Non-pigmented ciliary epithelial cell (primary cell): ENCODE measurements at places on chromosomes 6 and 20.
A peak's percentile ranks its signal among the peaks of the same experiment; 100 is the strongest.

GRCh38 chr20:46349742-46350056 is 41.4 kb upstream of the CDH22 start:
- DNase-seq = no peak

- DNase-seq = no peak
These were observed 170.9 kb downstream of the KLHL32 start for GRCh38 chr6:97095311-97095850.

DNA sequence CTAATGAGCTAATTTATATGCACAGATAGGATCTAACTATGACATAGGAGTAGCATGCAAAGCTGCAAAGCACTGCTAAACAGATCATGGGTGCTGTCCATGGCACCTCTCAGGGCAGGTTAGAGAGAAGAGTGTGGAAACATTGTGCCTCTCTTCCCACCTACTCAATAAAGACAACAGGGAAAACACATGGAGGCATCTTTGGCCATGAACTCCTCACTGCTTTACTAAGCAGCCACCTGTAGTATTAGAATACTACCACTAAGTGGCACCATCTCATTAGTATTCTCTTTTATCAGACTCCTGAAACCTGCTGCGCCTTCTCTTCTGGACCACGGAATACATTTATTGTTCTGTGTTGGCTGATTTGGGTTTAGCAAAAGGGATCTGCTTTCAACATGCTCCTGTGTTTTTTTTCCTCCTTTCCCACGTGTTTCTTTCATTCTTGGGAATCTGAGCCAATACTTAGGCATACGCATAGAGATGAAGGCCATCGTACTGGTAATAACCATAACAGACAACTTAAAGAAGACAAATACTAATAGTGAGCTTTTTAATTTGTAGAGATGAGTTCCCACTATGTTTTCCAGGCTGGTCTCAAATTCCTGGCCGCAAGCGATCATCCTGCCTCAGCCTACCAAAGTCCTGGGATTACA is 9.4 kb upstream of the HDDC2 start:
- no peak for DNase-seq

DNA sequence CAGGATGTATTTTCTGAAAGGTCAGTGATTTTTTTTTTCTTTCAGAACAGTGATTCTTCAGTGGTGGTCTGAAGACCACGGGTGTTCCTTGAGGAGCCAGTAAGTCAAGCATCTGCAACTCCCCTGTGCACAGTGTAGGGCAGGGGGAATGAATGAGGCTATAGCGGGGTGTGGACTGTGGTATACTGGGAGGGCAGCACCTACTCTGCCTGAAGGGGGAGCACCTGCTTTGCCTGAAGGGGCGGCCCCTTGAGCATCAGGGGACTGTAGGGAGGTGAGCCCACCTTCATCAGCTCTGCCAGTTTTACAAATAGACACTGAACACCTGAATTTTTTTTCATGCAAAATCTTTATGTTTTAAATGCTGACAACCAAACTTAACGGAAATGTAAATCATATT is 77.5 kb upstream of the RIPOR2 start:
- no peak for DNase-seq

GRCh38 chr6:53192682-53193188 is 44.1 kb upstream of the GCM1 start:
- DNase-seq = no peak

- no peak for DNase-seq
These were observed 19.0 kb upstream of the AVP start for GRCh38 chr20:3103369-3104032.

- no peak for DNase-seq
These were observed 400 bp upstream of the SMAP1 start for GRCh38 chr6:70667256-70667710.

DNA sequence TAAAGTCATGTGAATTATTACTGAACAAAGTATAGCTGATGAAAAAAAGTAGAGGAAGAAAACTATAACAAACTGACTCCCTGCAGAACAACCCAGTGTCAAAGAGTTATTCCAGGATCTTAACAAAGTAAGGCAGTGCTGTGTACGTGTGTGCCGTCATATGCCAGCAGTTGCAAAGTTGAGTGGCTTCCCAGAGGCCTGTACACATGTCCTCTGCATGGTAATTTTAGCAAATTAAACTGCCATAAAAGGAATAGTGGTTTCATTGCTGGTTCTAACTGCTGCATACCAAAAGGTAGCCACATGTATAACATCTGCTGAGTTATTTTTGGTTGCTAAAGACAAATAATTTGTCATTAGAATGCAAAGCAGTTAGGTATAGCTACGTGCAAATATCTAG is 44.8 kb downstream of the RIPOR2 start:
- no peak for DNase-seq

DNA sequence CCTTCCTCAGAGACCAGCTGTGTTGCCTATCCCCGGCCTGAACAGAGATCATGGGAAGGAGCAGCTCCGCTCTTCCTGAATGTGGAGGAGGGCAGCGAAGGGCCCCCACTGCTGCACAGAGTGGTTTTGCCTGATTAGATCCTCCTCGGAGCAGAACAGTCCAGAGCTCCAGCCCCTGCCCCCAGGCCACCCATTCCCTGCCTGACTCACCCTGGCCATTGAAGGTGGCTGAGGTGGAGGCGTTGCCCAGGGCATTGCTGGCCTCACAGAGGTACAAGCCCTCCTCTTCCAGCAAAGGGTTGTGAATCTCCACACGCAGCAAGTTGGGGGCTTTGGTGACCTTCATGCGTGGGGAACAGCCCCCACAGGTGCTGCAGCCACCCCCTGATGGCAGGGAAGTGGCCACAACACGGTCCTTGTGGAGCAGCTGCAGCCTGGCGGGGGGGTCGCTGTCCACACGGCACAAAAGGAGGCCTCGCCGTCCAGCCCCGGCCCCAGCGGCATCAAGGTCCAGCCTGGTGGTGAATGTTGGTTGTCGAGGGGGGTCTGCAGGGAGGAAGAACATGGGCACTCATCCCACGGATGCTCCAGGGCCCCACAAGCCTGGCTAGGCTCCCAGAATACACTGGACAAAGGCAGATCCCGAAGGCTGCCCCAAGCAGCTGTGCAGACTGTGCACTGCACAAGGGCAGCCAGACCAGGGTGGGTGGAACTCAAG is 14.7 kb downstream of the SIGLEC1 start:
- DNase-seq = no peak

- DNase-seq = no peak
These were observed 127.5 kb upstream of the COL21A1 start for GRCh38 chr6:56374841-56375369.

DNA sequence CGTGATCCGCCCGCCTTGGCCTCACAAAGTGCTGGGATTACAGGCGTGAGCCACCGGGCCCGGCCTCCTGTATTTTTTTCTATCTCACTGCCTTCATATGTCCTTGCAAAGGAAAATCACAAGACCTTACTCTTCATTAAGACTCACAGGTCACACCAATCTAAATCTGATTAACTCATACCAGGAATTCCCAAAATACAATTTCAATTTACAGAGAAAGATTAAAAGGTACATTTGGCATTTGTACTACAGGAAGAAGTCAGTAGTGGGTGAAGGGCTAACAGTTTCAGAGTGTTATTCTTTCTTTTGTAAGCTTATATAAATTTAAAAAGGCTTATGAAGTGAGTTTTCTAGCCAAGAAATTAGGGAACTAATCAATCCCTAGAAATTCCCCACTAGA is 87.4 kb downstream of the GPR63 start:
- DNase-seq = no peak

DNA sequence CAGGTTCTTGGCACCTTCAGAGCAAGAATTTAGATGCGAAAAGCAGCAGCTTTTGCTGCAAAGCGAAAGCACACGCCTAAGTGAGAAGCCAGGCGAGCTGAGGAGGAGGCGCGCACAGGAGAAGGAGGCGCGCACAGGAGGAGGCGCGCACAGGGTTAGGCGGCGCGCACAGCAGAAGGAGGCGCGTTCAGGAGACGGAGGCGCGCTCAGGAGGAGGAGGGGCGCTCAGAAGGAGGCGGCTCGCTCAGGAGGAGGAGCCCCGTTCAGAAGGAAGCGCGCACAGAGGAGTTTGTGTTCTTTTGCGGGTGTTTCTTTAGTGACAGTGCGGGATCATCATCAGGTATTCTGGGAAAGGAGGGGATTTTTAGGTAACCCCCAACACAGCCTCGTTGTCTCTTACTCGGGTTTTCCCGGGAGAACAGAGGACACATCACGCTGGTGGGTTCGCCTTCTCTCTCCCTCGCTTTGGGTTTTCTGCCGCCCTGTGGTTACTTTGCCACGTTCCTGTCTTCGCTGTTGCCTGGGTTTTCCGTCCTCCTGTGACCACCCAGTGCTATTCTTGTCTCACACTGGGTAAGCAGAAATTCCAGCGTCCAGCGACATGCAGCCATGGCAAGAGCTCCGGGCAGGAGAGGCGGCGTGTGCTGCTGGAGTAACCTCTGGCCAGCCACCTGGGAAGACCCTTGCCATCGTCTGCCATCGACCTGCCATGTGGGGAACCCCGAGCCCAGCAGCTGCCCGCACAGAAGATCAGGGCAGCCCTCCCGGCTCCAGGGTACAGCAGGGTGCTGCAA is 47.0 kb downstream of the WDR27 start:
- peak; percentile 15 for DNase-seq

DNA sequence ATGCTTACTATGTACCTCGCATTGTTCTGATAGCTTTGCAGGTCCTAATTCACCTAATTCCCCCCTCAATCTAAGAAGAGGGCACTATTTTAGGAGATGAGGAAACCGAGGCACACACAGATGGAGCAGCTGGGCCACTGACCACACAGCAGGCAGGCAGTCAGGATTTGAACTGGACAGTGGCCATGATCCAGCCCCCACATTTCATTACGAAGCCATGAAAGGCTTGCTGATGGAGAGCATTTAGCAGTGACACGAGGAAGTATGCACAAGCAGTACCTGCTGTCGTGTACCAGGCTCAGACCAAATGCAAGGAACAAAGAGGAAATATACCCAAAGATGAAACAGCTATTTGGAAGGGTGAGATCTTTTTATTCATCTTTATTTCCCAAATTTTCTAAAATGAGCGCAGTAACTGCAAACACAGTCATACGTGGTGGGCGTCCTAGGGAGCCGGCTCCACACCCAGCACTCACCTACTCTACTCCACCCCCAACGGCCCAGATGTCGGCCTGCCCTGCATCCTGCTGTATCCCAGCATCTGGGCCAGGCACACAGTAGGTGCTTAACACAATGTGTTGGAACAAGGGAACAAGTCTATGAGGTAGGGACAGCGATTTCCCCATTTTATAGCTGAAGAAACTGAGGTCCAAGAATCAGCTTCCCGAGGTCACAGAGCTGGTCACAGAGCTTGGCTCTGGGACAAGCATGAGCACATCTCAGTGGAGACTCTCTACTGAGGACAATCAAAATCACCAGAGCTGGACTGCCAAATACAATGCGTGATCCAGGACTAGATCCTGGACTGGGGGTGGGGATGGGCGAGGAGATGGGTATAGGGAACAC is 15.0 kb downstream of the PREX1 start:
- no peak for DNase-seq

DNA sequence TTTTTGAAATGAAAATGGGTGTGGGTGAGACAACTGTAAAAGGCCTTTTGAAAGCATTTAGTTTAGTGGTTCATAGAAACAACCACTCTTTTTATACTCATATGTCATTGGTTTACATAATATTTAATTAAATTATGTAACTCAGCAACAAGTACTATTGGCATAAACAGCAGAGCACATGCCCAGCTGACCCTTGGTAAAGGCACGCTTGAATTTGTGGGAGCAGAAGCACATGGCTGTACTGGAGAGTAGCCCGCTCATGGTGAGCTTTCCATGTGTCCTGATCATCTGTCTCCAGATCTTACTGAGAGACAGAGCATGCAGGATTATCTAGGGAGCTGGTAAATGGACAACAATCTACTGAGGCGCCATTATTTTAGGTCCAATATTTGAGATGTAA is 17.1 kb upstream of the KLHL31 start:
- no peak for DNase-seq

- DNase-seq = no peak
These were observed 334.9 kb upstream of the ID4 start for GRCh38 chr6:19502301-19502700.

- DNase-seq = no peak
These were observed 48.3 kb downstream of the ATXN1 start for GRCh38 chr6:16712931-16713484.

DNA sequence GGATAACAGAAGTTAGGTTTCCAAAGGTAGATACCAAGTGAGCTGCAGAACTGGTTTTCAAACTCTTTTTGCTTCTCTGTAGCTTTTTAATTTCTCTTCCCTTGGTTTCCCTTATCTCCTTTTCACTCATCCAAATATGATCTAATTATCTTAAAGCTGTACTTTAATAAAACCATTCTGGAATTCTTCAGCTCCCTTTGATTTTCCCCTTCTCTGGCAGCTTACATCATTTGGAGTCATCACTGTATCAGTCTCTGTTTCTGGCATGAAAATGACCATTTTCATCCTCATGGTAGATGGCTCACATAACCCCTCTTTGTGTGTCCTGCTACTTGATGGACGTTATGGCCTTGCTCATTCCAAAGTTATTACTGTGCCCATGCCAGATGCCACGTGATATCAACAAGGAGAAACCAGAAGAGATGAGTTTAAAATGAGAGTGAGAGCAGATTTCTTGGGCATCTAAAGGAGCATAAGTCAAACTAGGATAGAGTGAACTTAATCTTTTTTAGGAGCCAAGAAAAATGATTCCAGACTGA is 620.2 kb downstream of the QKI start:
- peak; percentile 5 for DNase-seq

- DNase-seq = no peak
These were observed 53.0 kb downstream of the LINC00237 start for GRCh38 chr20:21053002-21053762.

- no peak for DNase-seq
These were observed 39.3 kb downstream of the MBOAT1 start for GRCh38 chr6:20172842-20173456.

DNA sequence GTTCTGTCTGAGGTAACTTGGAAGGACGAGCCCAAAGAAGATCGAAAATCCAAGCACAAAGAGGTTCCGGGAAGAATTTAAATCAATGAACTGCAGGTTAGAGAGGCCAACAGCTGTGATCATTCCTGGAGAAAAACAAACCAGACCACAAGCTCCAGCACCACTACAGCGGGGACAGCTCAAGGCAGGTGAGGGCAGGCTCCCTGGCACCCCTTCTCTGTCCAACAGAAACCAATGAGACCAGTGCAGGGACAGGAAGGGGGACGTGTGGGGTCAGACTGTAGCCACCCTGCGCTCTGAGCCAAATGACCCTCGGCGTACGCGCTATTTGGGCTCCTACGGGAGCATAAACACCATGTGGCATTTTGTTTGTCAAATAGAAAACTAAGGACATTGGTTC is 139.3 kb downstream of the SLC23A2 start:
- DNase-seq = no peak

GRCh38 chr6:15689586-15690482 is 27.0 kb upstream of the DTNBP1 start:
- DNase-seq = no peak

DNA sequence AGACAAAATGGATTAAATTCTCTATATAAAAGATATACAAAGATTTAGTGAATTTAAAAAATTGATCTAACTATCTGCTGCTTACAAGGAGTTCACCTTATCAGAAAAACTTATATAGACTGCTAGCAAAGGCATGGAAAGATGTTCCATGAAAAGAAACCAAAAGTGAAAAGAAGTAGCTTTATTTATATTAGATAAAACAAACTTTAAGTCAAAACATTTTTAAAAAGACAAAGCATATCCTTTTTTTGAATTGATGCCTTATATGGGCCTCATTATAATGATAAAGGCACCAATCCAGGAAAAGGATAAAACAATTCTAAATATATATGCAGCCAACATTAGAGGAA is 334.2 kb downstream of the MEI4 start:
- DNase-seq = no peak
